ENCODE measurements at places on chromosomes 1 and 21.

- no peak for DNase-seq
Observed at GRCh38 chr1:175569117-175569743, 174.2 kb downstream of the TNR start.

DNA sequence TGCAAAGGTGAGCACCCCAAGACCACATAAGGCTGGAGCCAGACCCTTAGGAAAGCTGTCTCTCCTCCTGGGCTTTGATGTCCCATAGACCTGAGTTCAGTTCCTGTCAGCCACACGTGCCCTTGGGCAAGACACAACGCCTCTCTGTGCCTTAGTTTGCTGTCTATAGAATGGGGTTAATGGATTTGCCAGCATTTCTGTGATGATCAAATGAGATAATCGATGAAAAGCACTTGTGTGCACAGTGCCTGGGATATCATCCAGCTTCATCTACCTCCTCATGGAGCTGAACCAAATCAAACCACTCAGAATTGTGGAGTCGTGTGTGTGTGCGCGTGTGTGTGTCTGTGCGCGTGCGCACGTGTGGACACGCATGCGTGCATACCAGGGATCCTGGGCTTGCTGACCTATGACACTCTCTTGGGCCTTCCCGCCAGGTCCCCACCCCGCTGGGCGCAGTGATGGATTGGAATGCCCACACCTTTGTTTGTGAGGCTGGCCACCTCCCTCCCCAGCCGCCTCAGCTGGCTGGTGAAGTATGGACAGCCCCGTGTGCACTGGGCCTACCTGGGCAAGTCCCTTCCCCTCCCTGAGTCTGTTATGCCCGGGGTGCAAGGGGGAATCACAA, 5.2 kb downstream of the TTC22 start:
- no peak for DNase-seq

- no peak for DNase-seq
Observed at GRCh38 chr1:41695118-41695745, 210.7 kb upstream of the EDN2 start.

DNA sequence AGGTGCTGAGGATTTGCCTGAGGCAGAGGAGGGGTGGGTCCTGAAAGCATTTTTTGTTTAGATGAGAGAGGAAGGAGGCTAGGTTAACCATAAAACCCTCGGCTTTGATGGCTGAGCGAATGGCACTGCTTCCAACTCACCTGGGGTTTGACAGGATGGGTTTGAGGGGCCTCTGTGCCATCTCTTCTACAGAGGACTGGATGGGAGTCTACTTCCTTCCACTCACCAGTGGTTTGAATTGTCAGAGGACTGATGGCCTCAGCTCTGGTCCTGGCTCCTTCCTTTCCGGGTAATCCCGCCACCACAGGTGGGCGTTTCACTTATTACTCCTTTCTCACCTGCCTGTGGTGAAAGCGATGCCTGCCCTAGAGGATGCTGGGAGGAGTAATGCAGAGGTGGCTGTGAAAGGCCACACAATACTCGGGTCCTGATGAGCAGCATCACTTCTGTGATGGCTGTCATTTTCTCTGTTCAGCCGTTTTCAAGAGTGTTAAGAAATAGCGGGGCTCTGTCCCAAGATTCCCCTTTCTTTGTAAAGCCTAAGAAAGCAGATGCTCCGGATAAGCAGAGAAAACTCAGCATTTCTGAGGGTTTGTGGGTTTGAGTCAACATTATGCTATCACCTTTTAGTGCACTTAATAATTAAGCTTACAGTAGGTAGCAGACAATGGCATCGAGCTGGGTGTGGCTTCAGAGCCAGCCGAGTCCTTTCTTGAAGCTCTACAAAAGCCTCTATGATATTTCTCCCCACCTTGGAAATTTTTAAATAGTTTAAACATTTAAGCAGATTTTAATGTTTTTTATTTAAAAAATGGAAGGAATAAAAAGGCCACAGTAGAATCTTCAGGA, 220.7 kb downstream of the HLX start:
- no peak for DNase-seq

- DNase-seq, result peak; percentile 61
Observed at GRCh38 chr1:94142022-94142421, 21.1 kb upstream of the ABCA4 start.

DNA sequence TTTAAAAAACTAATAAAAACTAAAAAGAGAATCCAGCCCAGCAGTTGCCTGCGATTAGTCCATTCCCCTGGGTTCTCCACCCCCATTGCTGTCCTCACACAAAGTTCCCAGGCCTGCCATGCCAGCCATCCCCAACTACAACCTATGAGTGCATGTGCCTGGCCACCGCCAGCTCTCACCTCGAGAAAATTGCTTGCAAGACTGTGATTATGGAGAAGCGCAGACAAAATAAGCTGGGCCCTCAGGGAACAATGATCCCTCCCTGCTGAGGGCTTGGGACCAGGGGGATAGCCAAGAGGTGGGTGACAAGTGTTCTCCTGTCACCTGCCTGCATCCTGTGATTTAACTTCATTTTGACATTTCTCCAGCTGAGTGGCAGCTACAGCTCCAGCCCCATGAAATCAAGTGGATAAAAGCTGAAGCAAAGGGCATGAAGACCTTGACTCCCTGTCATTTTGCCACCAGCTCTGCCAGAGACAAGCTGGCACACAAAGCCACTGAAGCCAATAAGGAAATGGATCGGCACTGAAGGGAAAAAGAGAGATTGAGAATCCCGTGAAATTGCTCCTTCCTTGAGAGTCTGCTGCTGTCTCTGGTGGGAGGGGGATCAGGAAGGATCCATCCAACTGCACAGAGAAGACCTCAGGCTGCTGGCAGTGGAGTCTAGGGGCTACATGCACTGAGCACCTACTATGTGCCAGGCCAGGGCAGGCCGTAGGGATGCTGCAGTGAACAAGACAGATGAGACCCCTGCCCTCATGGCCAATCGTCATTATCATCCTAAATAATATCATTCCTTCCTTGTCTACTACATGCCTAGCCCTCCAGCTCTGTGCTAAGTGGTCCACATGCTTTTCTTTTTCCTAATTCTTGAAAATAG, 40.7 kb downstream of the MATN1 start:
- no peak for DNase-seq

DNA sequence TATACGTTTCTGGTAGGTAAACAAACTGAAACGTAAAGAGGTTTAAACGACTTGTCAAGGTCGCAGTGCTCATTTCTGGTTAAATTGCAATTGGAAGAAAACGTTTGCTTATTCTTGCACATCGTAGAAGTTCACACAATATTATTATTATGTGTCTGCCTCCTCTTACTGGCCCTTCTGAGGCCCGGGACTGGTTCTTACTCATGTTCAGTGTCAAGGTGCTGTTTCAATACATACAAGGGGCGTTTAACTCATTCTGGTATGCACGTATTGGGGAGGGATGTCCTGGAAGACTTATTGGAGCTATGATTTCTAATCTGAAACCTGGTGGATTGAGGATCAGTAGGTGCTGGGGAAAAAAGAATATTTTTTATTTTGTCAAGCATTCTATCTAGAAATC, 932 bp downstream of the RPF1 start:
- DNase-seq, result no peak

DNA sequence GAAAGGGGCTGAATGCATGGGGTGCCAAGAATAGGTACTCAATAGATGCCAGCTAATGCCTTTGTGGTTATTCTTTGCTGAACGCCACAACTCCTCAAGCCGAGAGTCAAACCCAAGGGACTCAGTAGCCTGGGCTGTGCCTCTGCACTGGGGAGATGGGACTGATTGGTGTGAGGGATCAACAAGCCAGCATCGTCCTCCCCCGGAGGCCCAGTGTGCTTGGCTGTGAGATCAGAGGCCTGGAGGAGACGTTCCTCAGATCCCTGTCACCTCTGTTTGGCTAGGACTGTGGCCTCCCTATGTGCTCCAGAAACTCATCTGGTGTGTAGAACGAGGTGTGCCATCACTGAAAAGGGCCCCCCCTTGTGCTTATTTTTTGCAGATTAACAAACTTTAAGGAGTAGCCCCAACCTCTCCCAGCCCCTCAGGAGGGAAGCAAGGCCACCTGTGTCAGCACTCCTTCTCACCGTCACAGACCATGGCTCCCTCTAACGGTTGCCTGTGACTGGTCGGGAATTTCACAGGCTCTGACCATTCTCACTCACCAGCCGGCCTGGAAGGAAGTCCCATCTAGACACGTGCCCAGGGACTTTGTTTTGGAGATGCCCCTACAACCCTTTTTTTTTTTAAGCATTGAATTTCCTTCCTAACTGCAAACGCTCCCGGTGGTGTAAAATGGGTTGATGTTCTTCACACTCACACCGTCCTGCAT, 194.0 kb upstream of the VAMP3 start:
- peak; percentile 14 for DNase-seq

DNA sequence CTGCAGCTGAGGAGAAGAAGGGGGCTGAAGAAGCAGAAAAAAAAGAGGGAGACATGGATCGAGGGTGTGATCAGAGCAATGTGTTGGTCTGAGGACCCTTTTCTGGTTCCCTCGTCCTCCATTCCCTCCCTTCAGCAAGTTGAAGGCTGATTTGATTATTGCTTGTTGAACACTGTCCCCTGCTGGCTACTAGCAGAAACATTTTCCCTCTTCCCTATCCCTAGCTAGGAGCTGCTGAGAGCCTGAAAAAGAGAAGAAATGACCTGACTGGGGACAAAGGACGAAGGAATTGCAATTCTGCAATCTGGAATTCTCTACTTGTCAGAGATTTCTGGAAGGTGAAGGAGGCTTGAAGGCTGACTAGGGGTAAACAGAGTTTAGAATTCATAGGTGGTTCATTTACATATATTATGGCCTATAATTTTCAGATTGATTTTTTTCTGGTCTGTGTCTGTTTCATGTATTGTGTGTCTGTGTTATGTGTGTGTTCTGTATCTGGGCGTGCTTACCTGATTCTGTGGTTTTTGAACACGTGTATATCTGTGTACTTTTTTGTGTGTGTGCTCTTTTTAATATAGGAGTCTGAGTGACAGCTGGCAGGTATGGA, 9.8 kb downstream of the NHLH1 start:
- DNase-seq, result peak; percentile 83

GRCh38 chr1:209454340-209454994, 129.0 kb upstream of the CAMK1G start:
- no peak for DNase-seq

- DNase-seq, result peak; percentile 35
Observed at GRCh38 chr1:85371021-85371420, 93.9 kb downstream of the DDAH1 start.

DNA sequence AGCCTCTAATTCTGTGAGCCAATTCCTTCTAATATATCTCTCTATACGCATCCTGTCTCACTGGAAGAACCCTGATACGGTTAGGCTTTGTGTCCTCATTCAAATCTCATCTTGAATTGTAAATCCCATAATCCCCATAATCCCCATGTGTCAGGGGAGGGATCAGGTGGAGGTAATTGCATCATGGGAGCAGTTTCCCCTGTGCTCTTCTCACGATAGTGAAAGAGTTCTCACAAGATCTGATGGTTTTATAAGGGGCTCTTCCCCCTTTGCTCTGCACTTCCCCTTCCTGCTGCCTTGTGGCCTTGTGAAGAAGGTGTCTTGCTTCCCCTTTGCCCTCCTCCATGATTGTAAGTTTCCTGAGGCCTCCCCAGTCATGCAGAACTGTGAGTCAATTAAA, 116.1 kb downstream of the MRPS6 start:
- DNase-seq, result no peak

- DNase-seq, result peak; percentile 29
Observed at GRCh38 chr1:183810121-183810520, 5.2 kb downstream of the RGL1 start.

GRCh38 chr1:157399984-157400382, 152.3 kb downstream of the FCRL5 start:
- DNase-seq, result no peak

- no peak for DNase-seq
Observed at GRCh38 chr1:243315455-243315854, 59.6 kb downstream of the SDCCAG8 start.

- DNase-seq, result no peak
Observed at GRCh38 chr1:232316864-232317263, 313.1 kb downstream of the SIPA1L2 start.

DNA sequence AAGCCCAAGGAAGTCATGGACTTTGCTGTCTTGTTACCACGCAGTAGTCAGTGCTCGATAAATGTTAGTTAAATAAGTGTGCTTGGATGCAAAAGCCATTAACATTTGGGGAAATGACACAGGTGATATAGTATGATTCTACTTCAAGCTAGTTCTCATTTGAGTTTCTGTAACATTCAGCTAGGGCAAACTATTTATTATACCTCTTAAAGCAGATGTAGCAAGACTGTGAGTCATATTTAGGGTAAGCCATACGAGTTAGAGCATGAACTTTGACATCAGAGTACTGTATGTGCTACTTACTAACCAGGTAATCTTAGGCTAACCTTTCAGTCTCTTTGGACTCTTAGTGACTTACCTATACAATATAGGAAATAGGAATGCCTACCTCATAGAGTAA, 21.0 kb downstream of the CLCA4 start:
- no peak for DNase-seq

DNA sequence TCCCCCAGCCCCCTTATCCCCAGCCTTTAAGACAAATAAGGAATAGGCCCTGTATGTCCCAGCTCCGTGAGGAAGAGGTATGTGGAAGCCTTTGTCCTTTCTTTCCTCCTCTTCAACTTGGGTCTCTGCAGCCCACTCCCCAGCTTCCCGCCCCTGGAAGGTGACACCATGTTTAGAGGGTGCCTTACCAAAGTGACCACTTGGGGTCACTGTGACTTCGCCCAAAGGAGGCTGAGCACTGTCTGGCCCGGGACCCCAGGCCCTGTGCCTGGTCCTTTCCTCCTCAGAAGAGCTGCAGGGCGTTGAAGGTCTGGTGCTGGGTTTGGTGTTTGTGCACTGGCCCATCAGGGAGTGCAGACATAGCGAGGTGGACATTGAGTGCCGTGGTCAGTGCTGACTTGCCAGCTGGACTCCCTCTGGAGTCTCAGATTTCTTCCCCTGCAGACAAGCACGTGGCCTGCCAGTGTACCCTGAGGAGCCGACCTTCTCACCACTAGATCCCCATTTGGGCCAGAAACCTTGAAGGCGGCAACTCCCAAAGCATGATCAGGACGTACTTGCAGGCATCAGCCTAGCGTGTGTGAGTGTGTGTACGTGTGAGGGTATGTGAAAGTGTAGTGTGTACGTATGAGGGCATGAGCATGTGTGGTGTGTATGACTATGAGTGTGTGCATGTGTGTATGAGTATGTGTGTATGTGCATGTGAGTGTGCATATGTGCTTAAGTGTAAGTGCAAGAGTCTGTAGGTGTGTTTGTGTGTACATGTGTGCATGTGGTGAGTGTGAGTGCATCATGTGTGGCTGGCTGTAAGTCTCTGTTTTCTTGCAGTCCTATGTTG, 181.4 kb upstream of the KIAA0040 start:
- no peak for DNase-seq

DNA sequence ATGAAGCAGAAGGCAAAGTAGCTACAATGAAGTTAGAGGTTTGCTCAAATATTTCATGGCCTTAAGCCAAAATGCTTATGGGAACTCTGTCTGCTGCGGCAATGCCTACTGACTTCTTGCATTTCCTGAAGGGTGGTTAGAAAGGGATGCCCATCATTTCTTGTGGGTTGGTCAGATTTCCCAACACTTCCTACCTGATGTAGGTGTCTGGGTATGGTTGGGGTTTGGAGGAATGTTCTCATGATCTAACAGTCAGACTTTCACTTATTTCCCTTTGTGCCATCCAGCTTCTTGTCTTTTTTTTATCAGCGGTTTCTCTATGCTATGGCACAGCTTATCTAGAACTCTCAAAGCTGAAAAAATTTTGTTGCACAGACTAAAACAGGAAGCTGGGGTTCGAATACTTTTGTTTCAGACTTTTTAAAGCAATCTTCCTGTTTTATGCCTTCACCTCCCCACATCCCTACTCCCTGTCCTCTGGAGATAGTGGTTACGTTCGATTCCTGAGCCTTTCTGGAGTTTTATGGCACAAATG, 307.7 kb downstream of the USP25 start:
- peak; percentile 2 for DNase-seq
